Hematopoietic multipotent progenitor cell treated with erythropoietin and hydrocortisone succinate and interleukin-3 and kit ligand, for 6 days (in vitro differentiated cells): ENCODE measurements at places on chromosomes 7 and 10.
A peak's percentile ranks its signal among the peaks of the same experiment; 100 is the strongest.

DNA sequence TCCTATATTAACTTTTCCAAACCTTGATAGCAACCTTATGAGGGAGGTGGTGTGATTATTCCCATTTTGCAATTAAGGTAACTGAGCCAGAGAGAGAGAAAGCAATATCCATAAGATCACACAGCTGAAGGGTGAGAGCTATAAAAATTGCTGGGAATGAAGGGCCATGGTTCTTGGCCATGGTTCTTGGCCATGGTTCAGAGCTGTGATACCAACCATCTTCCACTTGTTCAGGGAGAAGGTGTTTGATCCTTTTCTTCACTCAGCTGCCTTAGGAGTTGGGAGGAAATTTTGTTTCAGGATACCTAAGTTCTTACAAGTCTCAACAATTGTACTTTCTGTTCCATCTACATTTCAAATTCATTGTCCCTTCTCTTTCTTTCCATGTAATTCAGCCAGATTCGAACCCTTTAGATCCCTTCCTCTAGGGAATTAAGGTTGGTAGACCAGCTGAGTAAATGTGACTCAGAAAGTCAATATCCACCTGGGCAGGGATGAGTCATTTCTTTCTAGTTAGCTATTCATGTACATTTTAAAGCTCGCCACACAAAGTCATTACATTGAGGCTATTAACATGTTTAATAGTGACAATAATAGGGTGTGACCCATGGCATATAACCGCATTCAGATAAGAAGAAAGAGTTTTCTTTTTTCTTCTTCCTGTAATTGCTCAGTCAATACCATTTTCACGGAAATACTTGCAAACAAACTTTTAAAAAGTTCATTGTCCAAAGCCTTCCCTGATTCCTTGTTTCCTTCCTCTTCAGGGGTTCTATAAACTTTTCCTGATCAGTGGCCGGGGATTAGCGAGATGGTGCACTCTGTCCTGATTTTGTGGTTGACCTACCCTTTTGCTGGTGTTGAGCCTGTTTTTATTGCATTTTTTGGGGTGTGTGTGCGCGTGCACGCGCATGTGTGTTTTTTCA, 143.4 kb downstream of the TCF7L2 start:
- no peak for DNase-seq

GRCh38 chr7:148941598-148942275, 57.6 kb upstream of the EZH2 start:
- peak; percentile 92 for DNase-seq

DNA sequence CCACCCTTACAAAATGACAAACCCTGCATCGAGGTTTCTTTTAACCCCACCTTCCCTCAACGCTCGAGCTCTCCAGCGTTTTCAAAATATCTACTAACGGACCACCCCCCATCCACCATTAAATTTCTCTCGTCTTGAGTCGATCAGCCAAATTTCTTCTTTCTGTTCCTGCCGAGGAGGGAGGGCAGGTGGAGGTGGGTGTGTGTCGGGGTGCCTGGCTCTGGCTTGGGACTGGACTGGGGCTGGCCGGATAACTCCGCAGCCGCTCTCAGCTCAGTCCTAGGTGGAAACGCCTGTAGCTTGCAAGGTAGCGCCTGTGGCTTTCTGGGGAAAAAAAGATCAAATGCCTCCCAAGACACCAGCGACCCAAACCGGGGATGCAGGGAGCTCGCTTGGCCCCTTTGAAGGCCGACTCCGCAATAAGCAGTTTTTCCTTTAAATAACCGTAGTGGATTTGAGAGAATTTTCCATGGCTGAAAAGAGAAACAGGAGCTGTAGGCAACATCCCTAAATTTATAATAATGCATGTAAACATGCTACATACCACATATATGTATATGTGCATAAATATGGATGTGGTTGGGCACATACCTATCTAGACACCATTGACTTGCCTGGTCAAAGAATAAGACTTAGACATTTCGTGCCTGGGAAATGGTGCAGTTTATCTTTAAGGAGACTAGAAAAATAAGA, 1.9 kb upstream of the TMEM178B start:
- DNase-seq: no peak

GRCh38 chr7:79377097-79377496, 76.4 kb downstream of the MAGI2 start:
- DNase-seq: no peak

- peak; percentile 68 for DNase-seq
Measured at GRCh38 chr10:108410236-108410635, 1245.7 kb upstream of the SORCS1 start.
